Stimulated activated CD4-positive, alpha-beta T cell treated with anti-CD3 and anti-CD28 coated beads, Interleukin-1b, Interleukin-23, amount 100 ng/mL, for 24 hours (primary cell): ENCODE measurements at places on chromosomes 2 and 18.

DNA sequence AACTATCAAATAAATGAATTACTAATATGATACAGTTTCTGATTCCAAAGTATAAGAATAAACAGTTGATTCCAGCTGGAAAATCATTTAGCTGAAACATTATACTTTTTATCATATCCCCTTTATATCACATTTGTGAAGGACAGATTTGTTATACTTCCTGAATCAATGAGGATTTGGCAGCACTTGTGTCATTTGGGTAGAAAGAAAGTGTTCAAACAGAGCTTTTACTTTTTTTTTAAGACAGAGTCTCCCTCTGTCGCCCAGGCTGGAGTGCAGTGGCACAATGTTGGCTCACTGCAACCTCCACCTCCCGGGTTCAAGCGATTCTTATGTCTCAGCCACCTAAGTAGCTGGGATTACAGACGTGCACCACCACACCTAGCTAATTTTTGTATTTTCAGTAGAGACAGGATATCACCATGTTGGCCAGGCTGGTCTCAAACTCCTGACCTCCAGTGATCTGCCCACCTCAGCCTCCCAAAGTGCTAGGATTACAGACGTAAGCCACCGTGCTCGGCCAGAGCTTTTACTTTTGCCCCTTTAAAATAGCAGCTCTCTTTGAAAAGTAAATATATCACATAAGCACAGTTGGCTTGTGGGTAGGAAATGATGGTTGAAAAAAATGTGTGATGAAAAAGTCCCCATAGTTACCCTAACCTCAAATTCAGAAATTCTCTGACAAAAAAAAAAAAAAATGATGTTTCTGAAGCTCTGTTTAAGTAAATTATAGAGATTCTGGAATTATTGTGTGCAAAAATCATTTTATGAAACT lies 95.2 kb downstream of the DTNA start:
- DNase-seq, result no peak

GRCh38 chr2:112698834-112699515 lies 21.8 kb upstream of the NT5DC4 start:
- no peak for DNase-seq

DNA sequence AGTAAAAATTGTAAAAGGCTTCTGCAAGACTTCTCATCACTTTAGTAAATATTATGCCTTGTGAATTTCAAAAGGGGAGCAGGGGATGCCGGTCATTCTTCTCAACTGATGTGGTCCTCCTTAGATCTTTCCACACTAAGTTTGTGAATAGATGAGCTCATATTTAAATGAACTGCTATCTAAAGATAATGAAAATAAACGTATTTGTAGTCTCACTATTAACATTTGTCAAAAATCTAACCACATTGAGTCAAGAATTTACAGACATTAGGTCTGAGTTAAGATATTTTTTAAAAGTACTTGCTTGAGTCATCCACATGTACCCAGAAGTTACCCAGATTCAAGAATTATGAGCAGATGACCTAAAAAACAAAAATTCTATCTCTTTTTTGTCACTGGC lies 6.5 kb downstream of the PRPF40A start:
- DNase-seq, result no peak

- no peak for DNase-seq
Measured at GRCh38 chr2:59665021-59665420, 888.4 kb downstream of the BCL11A start.
